Neural crest cell (in vitro differentiated cells): ENCODE measurements at places on chromosomes 7 and 10.

DNA sequence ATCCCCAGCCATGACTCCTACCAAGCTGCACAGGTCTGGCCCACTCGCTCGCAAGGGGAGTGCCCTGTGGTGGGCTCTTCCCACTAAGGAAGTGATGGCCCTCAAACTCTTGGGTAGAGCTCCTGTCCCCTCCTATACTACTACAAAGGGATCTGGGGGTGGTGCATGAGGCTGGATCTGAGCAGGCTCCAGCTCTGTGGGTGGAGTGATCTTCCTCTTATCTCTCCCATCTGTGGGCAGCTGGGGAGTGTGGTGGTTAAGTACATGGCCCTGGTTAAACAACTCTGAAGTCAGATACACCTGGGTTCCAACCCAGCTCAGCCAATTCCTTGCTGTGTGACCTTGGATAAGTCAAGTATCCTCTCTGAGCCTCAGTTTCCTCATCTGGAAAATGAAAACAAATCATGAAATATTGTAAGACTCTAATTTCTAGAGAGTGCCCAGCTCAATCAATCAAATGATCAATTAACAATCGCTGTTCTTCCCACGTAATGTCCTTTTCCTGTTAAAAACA, 17.4 kb downstream of the DDIT4 start:
- DNase-seq = no peak

GRCh38 chr10:91901784-91902677, 7.3 kb downstream of the FGFBP3 start:
- no peak for DNase-seq

GRCh38 chr7:127865466-127865865, 165.8 kb downstream of the LRRC4 start:
- DNase-seq = no peak

DNA sequence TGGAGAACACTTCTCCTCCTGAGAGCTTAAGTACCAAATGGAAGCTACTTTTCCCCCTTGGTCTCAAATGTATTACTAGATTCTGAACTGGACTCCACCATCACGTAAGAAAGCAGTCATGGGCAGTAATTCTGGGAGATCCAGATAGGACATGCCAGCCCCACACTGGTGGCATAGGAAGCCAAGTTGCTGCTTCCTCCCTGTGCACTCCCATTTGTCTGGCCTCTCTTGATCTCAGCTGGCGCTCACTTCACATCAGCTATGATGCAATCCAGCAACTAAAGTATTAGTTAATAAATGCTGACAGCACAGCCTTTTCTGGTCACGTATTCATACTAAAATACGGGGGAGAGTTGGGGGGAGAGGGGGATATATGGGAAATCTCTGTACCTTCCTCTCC, 3.4 kb upstream of the IL6 start:
- no peak for DNase-seq

DNA sequence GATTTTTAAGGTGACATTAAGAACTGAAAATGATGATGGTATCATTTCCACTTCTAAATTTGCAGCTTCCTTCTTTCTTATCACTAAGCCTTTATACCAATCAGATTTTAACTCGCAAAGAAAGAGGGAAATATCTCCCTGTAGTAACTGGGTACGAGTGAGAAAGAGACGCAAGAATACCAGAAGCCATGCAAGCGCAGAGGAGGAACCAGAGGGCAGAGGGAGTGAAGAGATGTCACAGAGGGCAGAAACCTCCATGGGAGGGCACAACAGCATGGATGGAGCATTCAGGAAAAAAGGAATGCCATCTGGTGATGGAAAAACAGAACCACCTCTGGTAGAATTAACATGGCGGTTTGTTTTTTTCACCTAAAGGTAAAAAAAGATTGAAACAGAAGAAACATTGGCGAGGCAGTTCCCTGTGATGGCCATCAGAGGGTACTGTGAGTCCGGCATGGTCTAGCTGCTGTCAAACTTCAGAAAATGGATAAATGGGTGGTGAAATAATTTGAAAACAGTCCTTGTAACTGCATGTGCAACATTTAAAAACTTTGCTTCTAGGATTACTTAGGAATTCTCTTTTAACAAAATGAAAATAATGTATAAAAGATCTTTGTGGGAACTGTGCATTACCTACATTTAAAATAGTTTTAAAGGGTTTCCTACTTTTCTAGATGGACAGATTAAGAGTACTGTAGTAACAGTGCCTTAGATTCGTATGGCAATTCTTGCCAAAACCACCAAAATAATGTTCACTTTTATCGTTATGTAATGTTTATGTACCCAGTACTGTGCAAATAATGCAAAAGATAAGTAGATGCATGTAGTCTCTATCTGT, 91.8 kb downstream of the ARHGAP12 start:
- no peak for DNase-seq

DNA sequence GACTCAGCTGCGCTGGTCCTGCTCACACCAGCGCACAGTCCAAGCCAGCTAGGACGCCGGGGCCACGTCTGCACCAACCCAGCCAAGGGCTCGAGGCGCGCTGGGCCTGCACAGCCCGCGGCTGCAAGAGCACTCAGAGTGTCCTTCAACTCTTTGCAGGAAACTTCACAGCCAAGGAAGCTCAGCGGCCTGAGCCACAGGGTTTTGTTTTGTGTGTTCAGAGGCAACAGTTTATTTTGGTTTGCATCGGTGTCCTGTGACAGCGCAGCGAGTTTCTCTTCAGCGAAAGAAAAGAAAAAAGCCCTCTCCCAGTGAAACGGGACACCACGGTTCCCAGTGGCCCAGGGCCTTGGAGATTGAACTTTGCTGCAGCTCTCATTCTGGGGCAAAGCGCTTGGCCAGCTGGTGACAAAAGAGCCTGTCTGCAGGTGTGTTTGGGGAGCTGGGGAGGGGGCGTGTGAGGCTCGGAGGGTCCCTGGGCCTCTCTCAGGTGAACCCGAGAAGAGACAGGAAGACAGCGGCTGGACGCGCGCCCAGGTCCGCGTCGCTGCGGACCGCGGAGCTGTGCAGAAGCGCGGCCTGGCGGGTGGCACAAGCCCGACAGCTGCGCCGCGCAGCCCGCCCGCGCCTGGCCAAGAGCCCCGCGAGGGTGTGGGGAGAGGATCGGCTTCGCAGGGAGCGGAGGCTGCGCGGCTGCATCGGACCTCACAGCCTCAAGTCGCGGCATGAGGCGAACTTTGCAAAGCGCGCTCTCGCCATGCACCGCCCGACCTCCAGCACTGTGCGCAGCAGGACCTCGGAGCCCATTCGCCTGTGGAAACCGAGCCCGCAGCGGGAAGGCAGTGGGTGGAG, 922 bp downstream of the CXCL12 start:
- DNase-seq = no peak

DNA sequence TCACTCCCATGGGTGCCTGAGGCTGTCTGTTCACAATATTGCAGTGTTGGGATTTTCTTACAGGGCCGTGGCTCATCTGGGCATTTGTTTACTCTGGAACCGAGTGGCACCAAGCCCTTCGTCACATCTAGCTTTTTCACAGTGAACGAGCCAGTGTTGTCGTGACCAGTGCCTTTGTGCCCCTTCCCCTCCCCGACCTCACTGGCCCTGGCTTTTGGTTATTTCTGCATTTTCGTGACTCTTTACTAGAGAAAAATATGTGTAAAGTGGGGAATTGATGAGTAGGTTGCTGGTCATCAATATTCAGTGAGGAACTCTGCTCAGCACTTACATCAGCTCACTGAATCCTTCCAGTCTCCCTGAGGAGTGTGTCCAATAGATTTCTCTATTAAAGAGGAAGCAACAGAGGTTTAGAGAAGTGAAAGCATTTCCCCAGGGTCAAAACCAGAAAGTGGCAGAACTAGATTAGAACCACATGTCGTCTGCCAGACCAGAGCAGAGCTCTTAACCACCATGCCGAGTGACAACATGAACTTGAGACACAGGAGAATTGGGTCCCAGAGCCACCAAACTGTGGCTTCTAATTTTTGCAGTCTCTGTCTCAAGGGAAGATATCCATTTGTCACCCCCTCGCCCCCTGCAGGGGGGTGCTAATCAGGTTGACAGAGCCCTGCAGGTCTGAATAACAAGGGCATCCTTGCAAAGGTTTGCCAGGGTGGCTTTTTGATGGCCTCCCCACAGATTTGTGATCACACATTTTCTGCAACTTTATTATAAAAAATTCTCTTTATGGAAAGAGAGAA, 125.3 kb downstream of the CHN2 start:
- no peak for DNase-seq

DNA sequence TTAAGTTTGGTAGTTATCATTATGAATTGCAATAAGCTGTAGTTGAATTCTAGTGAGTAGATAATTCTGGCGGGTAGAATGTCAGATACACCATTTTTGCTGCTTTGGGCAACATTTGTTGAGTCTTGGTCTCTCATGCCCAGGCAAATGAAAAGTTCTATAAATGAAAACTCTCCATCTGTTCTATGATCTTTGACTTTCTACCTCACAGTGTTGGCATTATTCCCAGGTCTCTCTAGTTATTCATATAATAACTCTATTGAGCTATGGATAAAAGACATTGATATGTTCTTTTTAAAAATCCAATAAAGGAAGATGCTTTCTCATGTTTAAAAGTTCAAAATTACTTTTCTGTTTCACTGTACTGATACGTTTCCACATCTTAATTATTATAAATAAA, 415.3 kb upstream of the SEMA3D start:
- no peak for DNase-seq

DNA sequence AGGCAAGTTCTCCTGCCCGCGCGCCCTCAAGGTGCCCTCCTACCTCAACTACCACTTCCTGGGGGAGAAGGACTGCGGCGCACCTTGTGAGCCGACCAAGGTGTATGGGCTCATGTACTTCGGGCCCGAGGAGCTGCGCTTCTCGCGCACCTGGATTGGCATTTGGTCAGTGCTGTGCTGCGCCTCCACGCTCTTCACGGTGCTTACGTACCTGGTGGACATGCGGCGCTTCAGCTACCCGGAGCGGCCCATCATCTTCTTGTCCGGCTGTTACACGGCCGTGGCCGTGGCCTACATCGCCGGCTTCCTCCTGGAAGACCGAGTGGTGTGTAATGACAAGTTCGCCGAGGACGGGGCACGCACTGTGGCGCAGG, 1.4 kb downstream of the FZD1 start:
- DNase-seq = no peak

- DNase-seq = no peak
Observed at GRCh38 chr7:5445981-5446594, 22.5 kb upstream of the TNRC18 start.

DNA sequence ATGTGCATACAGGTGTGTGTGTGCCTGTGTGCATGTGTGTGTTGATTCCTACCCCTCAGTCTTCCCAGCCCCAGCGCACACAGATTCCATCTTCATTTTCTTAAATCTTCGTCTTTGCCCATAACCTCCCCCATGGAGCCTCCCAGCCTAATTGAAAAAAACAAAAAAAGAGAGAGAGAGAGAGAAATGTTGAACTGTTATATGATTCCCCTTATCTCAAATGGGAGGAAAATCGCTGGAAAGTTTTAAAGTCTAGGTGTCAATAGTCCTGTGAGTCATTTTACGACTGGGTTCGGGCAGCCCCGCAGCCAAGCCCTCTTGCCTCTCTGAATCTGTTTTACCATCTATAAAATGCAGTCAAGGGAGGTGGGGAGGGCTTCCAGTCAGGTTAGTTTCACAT, 60.9 kb downstream of the SPOCK2 start:
- no peak for DNase-seq

GRCh38 chr7:141541375-141541774, 9.8 kb upstream of the AGK start:
- no peak for DNase-seq

DNA sequence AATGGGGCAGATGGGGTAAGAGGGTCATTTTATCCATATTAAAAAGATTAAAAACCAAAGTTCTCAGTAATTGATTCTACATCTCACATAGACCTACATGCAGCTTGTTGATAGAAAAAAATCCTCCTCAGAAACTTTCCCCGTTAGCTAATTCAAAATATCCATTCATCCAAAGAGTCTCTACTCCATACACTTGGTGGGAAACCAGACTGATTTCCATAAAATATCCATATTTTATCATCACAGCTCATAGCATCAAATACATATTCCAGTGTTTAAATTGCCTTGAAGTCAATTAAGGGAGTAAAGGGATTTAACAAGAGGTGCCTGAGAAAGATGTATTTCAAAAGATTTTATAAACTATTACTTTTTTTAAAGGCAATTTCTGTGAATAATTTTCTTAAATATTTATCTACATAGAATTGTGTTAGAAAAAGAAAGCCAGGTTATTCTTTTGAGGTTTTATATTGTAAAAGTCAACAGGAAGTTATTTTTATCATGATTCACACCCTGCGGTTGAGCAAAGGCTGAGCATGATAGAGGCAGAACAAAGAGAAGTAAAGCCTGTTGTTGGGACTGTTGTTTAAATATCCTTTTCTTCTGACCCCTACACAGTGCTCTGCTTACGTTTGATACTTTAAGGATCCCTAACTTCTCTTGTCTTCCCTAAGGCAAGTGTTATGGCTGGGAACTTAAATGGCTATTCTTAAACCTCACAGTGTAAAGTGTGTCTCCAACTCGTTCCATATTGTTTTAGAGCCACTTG, 266.7 kb downstream of the PRKG1 start:
- DNase-seq = no peak

DNA sequence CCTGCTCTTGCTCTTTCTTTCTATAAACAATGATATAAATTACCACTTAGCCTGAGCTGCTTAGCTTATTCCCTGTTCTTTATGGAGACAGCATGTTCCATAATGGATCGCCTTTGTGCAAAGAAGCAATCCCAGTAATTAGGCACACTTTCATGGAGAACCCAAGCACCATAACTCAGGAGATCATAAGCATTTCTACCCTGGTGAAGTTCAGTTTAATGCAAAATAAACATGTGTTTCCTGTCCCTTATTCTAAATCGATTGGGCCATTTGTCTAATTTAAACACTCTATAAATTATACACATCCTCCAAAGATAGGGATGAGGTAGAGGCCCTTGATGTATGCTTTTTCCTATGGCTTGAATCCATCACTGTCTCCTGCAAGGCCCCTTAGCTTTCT, 75.8 kb upstream of the TMEM72 start:
- DNase-seq = no peak

DNA sequence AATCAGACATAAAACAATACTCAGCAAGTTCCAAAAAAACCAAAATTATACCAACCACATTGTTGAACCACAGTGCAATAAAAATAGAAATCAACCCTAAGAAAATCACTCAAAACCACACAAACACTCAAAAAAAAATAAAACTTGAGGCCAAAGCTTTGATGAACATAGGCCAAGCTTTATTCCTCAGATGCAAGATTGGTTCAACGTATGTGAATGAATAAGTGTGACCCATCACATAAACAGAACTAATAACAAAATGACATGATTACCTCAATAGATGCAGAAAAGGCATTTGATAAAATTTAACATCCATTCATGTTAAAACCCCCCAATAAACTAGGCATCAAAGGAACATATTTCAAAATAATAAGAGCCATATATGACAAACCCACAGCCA, 506.1 kb upstream of the FZD8 start:
- DNase-seq = no peak

- no peak for DNase-seq
Observed at GRCh38 chr10:19930936-19931893, 115.0 kb downstream of the PLXDC2 start.

DNA sequence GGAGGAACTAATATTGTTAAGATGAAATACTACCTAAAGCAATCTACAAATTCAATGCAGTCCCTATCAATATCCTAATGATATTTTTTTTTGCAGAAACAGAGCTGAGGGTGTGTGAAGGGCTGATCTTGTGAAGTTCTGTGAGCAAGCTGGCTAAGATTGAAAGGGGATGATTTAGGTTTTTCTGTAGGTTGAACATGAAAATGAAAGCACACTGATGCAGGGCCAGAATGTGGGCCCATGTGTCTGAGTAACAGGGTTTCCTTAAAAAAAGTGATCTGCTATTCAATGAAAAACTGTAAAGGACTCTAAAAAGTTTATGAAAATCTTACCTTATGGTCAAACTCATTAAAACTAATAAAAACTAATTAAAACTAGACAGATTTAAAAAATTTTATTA, 47.4 kb downstream of the GRB10 start:
- DNase-seq = no peak

GRCh38 chr10:82176587-82176986, 301.6 kb downstream of the NRG3 start:
- no peak for DNase-seq
